Fibroblast of skin of left quadriceps (primary cell): ENCODE measurements at places on chromosomes 7 and 10.

DNA sequence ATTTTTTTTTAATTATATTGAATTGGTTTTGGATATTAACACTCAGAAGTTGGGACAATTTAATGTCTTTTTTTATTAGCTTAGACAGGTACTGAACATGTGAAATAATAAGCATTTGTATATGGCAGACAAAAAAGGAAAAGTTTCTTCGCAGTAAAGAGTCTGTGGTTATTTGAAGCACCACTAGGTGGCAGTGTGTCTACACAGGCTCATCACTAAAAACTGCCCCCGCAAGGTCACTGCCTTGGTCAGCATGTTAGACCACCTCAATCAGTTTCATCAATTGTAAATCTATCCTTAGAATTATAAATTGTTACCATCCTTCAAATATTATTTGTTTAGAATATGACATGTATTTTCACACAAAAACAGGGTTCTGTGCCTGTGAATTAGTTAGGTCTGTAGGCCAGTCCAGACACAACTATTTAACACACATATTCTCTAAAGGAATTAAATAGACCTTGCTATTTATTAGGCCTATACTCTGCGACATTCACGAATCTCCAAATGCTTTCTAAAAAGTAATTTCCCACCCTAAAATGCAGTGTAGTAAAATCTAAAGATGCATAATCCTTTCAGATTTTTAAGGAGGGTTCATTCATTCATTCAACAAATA is 17.0 kb downstream of the PNLIPRP3 start:
- DNase-seq: no peak

GRCh38 chr10:630581-631073 is 58.8 kb downstream of the DIP2C start:
- no peak for DNase-seq

DNA sequence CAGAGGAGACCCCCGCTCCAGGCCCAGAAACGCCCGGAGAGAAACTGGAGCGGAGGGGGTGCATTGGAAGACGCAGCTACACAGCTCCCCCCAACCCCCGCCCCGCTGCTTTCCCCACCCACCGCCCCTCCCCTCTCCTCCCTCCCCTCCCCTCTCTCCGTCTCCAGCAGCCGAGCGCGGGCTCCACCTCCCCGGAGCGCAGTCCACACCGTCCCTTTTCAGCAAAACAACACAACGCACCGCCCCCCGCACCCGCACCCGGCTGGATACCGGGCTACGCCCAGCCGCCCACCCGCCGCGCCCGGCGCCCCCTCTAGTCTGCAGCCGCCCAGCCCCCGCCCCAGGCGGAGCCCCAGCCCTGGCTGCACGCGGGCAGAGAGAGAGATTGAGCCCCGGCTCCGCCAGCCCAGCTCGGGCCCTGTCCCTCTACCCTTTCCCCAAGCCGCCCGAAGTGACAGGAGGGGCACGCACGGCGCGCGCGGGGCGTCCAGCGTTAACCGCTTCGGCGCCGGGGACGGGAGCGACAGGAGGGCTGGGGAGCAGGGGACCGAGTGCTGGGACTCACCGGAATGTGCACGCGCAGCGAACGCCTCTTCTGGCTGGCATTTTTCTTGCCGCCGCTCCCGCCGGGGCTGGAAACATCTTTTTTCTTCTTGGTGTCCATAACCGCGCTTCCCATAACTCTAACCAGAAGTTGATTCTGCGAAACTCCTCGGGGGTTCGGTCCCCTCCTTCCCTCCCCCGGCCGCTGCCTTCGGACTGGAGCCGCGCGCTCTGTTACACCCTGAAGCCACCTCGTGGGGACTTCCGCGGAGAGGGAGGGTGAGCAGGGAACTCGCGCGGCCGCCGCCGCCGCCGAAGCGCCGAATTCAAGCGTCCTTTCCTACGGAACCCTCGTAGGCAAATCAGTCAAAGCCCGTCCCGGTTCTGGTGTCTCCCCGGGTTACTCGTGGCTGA is 695 bp downstream of the PRKAG2 start:
- no peak for DNase-seq

DNA sequence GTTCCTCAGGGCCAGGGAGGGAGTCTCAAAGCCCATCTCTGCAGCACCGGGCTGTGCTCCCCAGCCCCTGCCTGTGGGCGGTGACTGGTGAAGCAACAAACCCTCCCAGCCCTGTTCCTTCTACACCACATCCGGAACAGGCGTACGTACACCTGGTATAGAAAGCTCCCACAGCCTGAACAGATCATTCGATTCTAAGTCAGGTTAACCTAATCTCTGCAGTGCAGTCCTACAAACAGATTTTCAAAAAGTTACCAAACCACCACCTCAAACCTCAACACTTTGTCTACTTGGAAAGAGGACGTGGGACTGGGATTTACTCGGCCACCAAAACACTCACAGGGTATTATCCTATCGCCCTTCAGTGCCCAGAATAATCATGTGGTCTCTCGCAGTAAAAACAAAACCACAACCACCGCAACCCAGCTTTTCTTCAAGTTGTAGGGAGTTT is 238.4 kb downstream of the DIP2C start:
- no peak for DNase-seq

- DNase-seq: no peak
These were observed 67.0 kb downstream of the ATE1 start for GRCh38 chr10:121860810-121861209.

GRCh38 chr7:117118579-117119180 is 165.4 kb downstream of the ST7 start:
- DNase-seq: no peak

GRCh38 chr7:98066934-98067507 is 39.6 kb upstream of the LMTK2 start:
- no peak for DNase-seq

DNA sequence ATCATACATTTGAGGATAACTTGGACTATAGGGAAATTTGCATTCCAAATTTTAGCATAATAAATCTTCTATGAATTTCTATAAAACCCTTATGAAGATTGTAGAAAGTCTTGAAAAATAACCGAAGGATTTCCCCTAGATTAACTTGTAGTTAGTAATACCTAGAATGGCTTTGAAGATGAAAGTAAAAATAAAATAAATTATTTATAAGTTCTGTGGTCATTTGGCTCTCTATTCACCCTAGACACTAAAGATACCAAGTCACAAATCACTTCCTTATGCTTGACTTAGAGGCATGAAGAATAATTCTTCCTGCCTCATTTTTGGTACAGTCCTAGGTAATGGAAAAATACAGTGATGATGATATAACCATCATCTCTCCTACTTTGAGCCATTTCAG is 79.3 kb downstream of the CSTF2T start:
- DNase-seq: no peak

DNA sequence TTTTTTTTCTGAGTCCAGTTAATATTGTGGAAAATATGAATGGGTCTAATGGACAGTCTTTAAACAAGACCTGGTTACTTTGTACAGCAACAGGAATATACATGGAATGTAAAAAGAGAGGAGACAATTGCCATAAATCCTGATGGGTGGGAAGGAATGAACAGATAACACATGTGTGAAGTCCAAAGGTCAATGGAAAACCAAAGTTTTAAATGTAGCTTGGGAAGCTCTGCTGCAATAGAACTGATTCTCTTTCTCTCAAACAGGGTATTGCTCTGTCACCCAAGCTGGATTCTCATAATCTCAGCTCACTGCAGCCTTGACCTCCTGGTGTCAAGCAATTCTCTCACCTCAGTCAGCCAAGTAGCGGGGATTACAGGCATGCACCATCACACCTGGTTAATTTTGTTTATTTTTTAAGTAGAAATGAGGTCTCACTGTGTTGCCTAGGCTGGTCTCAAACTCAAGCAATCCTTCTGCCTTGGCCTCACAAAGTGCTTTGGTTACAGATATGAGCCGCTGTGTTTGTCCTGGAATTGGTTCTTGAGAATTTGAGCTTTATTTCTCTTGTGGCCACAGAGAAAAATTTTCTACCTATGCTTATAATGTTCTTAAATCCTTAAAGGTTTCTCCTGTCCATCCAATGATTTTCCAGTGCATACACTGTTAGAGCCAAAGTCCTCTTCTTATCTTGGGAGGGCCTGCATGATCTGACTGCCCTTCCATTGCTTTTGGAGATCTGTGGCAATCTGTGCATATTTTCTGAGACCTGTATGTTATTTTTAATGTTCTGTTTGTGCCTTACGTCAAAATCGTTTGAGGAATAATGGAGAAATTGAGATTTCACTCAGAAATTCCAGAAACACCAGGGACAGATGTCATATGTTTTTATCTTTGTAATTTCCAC is 30.7 kb upstream of the ZNF92 start:
- DNase-seq: no peak

GRCh38 chr10:71414359-71414758 is 17.6 kb downstream of the CDH23 start:
- no peak for DNase-seq

- no peak for DNase-seq
These were observed 69.6 kb downstream of the EMX2 start for GRCh38 chr10:117612113-117612512.

DNA sequence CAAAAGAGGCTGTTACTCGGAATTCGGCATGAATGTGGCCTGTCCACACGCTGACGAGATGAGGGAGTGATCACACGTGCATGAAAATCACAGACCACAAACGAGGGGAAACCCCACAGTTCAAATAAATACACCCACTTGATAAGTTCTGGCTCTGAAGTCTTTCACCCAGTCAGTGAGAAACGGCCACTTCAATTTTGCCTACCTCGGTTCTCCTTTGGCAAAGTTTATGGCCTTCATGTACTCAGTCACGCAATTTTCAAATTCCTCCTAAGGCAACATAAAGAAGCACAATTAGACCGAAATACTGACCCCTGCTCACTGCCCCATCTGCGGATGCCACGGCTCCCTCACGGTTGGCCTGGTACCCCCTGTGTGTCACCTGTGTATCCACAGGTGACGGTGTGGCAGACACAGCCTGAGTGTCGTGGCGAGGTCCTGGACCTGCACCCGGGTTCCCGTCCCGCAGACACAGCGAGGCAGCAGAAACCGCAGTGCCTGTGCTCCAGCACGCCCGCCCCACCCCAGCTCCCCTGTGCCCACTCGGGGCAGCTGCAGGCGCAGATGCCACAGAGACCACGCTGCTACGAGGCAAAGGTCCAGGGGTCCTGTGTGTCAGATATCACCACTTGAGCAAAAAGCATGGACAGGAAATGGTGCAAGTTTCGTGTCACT is 1.4 kb downstream of the CFAP46 start:
- DNase-seq: no peak

DNA sequence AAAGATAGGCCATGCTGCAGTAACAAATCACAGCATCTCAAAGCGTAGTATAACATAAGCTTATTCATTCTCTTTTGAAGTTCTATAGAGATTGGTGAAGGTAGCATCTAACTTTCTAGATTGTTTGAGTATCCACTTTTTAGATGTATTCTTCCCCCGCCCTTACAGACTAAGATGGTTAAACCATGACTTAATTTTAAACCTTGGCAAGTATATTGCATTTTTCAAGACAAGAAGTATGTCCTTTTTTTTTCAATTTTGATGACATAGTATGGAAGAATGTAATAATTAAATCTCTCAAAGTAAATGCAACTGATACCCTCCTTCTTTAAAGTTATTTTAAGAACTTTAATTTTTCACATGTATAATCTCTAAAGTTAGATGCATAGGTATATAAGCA is 190.0 kb downstream of the KCND2 start:
- peak; percentile 3 for DNase-seq

DNA sequence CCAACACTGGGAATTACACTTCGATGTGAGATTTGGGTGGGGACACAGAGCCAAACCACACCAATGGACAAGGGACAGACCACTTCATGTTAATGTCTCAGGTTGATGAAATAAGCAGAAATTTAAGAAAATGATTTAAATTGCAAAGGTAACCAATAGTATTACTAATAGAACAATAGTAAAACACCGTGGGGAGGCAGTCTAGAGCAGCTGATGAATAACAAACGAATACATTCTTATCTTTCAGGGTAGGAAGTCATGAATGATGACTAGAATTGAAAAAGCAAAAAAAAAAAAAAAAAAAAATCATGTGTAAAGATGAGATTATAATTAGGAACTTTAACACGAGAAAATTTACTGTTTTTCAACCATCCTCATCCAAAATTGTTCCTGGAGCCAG is 171.9 kb upstream of the TEX47 start:
- DNase-seq: no peak

DNA sequence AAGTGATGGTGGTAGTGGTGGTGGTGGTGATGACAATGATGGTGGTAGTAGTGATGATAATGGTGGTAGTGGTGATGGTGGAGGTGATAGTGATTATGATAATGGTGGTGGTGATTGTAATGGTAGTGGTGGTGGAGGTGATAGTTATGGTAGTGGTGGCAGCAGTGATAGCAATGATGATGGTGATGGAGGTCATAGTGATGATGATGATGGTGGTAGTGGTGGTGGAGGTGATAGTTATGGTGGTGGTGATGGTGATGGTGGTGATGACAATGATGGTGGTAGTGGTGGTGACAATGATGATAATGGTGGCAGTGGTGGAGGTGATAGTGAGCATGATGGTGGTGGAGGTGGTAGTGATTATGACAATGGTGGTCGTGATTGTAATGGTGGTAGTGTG is 191.7 kb upstream of the RNF32 start:
- no peak for DNase-seq

DNA sequence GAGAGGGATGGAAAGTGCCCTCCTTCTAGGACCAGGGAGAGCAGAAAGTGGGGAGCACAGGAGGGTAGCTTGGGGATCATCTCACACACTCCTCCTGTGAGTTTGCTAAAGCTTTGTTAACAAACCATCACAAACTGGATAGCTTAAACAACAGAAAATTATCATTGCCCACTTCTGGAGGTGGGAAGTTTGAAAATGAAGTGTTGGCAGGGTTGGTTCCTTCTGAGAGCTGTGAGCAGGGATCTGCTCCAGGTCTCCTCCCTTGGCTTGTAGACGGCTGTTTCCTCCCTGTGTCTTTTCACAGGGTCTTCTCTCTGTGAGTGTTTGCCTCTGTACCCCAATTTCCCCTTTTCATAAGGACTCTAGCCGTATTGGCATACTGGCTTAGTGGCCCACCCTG is 32.0 kb upstream of the CXCL12 start:
- no peak for DNase-seq

GRCh38 chr7:142438235-142438922 is 180.5 kb upstream of the PRSS58 start:
- DNase-seq: no peak

GRCh38 chr10:132878091-132878729 is 64.2 kb downstream of the CFAP46 start:
- no peak for DNase-seq

- no peak for DNase-seq
These were observed 183.0 kb downstream of the RAPGEF5 start for GRCh38 chr7:22173685-22174573.

DNA sequence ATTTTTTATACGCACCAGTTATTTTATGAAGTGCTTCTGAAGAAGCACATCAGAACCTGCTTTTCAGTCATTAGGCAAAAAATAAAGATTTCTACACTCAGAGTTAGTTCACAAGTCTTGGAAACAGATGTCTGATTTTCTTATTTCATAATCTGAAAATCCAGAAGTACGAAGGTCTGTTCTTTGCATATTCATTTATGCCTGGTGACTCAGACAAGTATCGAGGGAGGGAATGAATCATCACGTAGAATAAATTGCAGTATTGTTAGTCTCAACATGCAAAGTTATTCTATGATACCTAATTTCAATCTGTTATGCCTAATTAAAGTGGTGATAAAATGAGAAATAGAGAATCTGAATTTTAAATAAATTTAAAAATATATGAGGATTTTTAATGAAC is 113.6 kb upstream of the SEM1 start:
- DNase-seq: peak; percentile 7
